GM18507 (cell line): ENCODE measurements at places on chromosomes 16 and 17.
A peak's percentile ranks its signal among the peaks of the same experiment; 100 is the strongest.

GRCh38 chr17:72145962-72146361, 25.1 kb downstream of the SOX9 start:
- DNase-seq: no peak

- no peak for DNase-seq
These were observed 1.9 kb upstream of the ERBB2 start for GRCh38 chr17:39697961-39698360.

DNA sequence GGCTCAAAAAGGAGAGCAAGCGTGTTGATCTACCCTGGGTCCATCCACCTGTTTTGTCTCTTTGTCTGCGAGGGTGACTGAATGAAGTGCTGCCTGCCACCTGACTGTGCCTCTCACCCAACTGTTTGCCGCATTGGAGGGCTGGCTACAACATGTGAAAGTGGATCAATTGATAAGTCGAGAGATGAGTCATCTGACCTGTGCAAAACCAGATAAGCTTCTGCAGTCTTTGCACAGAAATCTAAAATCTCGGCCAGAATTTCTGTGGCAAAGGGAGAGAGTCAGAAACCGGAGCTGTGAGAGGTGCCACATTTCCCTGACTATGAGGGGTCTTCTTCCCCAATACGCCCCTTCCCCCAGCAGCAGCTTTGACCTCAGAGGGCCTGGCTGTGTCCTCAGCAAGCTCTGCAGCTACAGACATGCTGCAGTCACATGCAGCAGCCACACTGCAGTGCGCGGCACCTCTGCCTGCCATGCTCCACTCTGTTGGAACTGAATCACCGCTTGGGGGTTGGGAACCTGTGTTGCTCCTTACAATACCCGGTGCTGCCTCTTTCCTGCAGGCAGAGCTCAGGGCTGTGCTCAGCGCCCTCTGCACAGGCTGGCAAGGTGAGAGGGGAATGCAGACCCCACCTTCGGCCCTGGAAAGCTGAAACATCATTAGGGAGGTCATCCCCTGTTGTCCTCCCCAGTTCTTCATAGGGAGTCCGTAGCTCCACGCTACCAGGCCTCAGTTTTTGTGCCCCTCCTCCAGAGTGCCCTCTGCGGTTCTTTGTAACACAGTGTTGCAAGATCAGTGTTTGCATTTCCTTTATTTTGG, 16.2 kb upstream of the HAS3 start:
- DNase-seq: no peak

DNA sequence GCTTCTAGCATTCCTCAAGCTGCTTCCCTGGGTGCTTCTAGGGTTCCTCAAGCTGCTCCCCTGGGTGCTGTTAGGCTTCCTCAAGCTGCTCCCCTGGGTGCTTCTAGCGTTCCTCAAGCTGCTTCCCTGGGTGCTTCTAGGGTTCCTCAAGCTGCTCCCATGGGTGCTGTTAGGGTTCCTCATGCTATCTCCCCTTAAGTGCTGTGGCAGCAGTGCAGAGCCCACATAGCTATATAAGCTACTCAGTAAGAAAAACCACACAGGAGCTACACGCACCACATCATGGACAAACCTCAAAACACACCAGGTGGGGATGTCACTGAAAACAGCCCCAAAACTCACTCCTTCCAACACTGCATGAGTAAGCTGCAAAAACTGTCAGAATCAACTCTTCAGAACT, 35.2 kb downstream of the ANKRD11 start:
- no peak for DNase-seq

DNA sequence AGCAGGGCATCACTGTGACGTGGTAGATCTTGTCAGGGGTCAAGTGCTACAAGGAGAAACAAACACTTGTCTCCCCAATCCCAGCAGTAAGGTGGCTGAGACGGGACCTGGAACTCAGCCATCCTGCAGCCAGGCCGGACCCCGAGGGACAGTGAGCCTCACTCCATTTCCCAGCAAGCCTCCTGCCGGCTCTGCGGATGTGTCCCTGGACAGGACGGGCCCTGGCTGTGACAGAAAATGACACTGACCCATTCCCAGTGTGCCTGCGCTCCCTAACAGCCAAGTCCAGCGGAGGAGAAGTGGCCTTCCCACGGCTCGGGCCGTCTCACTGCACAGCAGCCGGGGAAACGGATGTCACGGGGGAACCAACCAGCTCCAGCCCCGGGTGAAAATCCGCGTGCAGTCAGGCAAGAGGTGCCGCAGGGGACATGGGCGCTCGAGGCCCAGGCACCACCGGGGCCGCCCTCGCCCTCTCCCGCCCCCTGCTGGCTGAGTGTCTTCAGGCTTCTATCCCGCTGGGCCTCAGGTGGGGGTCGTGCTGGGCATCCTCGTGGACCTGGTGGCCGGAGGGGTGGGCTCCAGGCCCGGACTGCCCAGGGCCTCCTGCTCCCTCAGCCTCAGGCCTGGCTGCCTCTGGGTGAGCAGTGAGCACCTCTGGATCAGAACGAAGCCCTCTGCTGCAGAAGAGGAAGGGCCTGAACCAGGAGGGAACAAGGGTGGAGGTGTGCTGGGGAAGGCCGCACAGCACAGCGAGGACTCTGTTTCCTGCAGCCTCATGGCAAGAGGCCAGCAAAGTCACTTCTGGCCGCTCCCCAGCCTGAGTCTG, 6.7 kb downstream of the HAGHL start:
- DNase-seq: no peak

- no peak for DNase-seq
These were observed 16.1 kb downstream of the MRM3 start for GRCh38 chr17:798246-798645.

- no peak for DNase-seq
These were observed 118.2 kb upstream of the KCNJ18 start for GRCh38 chr17:21573961-21574610.

- peak; percentile 53 for DNase-seq
These were observed 286.6 kb downstream of the SOX9 start for GRCh38 chr17:72407336-72407909.

GRCh38 chr17:44768505-44769142, 9.8 kb downstream of the ADAM11 start:
- no peak for DNase-seq

GRCh38 chr16:20285993-20286499, 41.3 kb downstream of the GP2 start:
- no peak for DNase-seq

DNA sequence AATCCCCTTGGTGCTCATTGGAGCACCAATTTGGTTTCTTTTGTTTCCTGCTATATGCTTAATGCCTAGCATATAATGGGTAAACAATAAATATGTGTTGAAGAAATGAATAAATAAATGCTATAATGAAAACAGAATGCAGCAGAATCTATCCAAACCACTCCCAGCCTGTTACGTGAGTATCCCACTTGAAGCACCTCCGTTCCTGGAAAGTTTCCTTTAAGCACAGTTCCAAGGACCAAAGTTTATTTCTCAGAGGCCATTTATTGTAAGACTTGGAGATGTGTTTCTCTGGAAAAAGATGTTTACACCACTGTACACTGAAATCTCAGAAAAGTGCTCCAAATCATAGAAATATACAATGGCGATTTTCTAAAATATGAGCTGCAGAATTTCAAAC, 187.0 kb downstream of the SOX9 start:
- no peak for DNase-seq

DNA sequence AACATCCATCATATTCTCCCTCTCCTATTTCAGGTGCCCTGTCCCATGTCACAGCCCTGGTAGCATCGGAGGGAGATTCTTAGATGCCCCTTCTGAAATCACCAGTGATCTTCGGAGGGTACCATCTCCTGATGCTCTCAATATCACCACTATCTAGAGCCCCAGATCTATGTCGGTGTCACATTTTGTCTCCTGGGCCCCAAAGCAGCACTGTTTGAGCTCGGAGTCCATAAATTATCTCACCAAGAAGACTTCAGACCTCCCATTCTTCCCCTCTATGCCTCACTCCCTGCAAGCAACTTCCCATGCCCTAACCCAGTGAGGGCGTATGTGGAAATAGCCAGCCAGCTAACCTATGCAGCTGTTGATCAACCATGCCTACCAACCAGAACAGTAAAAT, 51.5 kb upstream of the NLK start:
- DNase-seq: no peak

DNA sequence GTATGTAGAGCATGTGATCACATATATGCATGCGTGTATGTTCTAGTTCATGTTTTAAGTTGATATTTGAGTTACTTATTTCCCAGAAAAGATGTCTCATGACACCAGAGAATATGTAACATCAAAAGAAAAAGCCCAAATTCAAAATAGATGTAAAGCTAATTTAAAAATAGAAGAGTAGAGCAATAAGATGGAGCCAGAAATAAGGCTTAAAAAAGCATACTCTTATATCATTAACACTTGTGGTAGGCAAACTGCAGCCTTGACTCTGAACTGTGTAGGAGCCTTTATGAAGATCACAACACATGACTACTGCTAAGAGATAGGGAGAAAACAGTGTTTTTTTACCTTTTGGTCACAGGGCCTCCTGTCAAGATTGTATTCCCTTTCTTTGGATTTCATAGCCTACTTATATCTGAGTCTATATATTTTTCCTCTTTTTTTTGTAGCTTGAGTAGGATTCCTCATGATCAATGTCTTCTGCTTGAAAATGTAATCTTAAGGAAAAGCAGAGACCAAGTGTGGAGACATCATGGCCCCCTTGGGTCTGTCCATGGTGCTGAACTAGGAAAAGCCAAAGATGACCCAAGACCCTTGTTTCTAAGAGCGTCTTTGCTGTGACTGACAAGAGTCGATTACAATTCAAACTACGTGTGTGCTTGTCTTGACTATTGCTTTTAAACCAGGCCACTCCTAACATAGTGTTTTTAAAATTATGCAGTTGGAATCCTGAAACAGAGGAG, 390.4 kb downstream of the SHISA9 start:
- no peak for DNase-seq

- no peak for DNase-seq
These were observed 35.9 kb upstream of the ACSM2B start for GRCh38 chr16:20611975-20612481.

- DNase-seq: no peak
These were observed 11.9 kb upstream of the DNASE1 start for GRCh38 chr16:3642397-3643094.

DNA sequence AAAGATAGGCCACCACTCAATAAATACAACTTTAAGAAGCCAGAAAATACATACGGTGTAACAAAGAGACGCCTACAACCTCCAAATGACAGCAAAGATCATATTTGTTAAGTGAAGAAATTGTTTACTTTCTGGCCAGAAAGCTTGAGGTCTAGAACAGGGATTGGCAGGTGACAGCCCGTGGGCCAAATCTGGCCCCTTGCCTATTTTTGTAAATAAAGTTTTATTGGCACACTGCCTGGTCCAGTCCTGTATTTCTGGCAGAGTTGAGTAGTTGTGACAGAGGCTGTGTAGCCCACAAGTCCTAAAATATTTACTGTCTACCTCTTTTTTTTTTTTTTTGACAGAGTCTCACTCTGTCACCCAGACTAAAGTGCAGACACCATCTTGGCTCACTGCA, 3.4 kb upstream of the CLEC19A start:
- no peak for DNase-seq

DNA sequence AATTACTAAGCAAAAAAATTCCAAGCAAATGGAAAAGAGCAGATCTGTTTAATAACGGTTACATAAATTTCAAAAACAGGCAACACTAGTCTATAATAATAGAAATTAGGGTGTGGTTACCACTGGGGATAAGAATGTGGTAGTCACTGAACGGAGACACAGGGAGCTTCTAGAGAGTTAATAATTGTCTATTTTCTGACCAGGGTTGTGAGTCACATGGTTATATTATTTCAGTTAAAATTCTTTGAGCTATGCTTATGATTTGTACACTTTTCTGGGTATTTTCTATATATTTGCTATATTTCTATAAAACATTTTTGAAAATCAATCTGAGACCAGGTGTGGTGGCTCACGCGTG, 433.9 kb upstream of the MAF start:
- no peak for DNase-seq

DNA sequence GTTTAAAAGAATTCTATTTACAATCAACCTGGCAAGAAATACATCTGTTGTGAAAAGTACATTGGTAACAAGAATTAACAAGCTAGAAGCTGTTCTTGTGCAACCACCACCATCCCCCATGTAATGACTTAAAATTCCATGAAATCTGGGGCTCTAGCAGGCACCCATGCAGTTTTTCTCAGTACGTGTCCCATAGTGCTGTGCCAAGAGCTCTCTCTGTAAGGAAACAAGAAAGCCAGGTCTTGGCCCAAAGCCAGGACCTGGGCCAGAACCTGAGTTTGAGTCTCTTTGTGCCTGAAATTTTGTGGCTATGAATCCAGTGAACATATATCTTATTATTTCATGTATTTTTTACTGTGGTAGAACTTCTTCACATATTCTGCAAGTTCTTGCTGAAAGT, 46.6 kb downstream of the NUP93 start:
- no peak for DNase-seq

GRCh38 chr16:15775209-15775608, 81.6 kb downstream of the MYH11 start:
- no peak for DNase-seq

- DNase-seq: no peak
These were observed 374.6 kb upstream of the HSBP1 start for GRCh38 chr16:83433201-83433600.

GRCh38 chr17:37134050-37134449, 185.3 kb downstream of the AATF start:
- no peak for DNase-seq

DNA sequence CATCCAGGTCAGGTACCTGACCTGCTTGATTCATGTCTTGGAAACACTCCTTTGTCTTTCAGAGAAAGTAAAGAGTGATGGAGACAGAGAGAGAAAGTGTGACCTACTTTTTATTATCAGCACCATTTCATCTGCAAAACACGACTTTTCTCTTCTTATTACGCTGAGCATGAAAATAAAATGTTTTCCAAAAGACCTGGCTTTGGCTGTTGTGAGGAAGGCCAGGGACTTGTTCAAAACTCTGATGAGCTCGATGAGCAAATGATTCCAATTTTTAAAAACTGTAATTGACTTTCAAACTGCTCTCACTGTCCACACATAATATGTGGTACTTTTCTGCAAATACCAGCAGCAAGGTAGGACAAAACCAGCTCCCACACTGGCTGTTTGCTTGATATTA, 679.9 kb downstream of the MAF start:
- no peak for DNase-seq

- DNase-seq: no peak
These were observed 199.3 kb downstream of the NTN1 start for GRCh38 chr17:9220398-9221146.
